ENCODE measurements at places on chromosomes 6 and 20.

GRCh38 chr20:32476684-32477593 lies 108.2 kb downstream of the NOL4L start:
- H3K27ac ChIP-seq, result peak overlapping the region; percentile 90
- no peaks in the 10 kb centered on the region for H3K27me3 ChIP-seq
- no peak overlapping the region for H3K4me3 ChIP-seq
- no peaks in the 10 kb centered on the region for H3K36me3 ChIP-seq

GRCh38 chr6:26196846-26197635 lies 109.8 kb downstream of the HFE start:
- H3K4me1 ChIP-seq, result peaks cover 26% of the 10 kb centered on the region
- no peak for DNase-seq
- H3K27ac ChIP-seq, result peak overlapping the region; percentile 68
- no peaks in the 10 kb centered on the region for H3K36me3 ChIP-seq
- no peaks in the 10 kb centered on the region for H3K27me3 ChIP-seq

- H3K27ac ChIP-seq, result no peak overlapping the region
- no peaks in the 10 kb centered on the region for H3K36me3 ChIP-seq
- peaks cover 36% of the 10 kb centered on the region for H3K4me1 ChIP-seq
- H3K4me3 ChIP-seq, result no peak overlapping the region
- no peaks in the 10 kb centered on the region for H3K27me3 ChIP-seq
- no peak for DNase-seq
Observed at GRCh38 chr6:16511723-16512489, 249.4 kb downstream of the ATXN1 start.

DNA sequence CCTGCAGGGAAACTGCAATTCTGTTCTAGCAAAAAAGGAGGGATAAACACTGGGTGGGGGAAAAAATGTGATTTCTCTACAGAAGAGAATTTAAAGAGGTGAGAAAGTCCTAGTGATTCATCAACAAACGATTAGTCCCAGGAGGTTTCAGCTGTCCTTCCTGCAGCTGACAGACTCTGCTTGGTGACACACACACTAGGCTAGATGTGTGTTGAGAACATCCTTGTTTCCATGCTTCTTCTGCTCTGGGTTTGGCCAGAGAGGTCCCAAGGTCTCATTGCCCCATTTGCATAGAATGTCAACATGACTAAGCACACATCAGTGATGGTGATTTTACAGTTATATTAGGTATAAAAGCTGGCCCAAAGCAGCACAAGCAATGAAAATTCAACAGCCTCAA lies 258.3 kb downstream of the NFATC2 start:
- DNase-seq, result no peak
- no peaks in the 10 kb centered on the region for H3K4me1 ChIP-seq
- no peak overlapping the region for H3K27ac ChIP-seq
- H3K27me3 ChIP-seq, result no peaks in the 10 kb centered on the region

DNA sequence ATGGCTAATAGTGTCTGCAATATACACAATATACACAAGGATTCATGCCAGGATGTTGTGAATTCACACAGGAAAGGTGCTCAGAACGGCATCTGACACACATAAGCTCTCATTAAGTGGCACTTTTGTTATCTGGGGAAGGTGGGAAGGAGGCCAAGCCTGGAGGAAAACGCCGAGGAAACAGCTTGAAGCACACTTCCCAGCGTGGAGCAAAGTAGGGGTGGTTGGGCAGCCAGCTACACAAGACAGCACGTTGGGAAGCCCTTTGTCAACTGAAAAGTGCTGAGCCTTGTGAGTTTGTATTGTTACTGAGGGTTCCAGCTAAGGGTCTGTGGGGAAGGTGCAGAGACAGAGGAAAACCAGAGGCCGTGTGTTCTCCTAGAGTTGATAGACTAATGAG lies 181.0 kb downstream of the ZMYND8 start:
- H3K27me3 ChIP-seq, result no peaks in the 10 kb centered on the region
- no peaks in the 10 kb centered on the region for H3K4me1 ChIP-seq
- no peak overlapping the region for H3K4me3 ChIP-seq
- DNase-seq, result no peak
- H3K36me3 ChIP-seq, result no peaks in the 10 kb centered on the region
